ENCODE measurements at places on chromosomes 1 and 21.

- no peak for ATAC-seq
Measured at GRCh38 chr1:14181191-14181795, 417.2 kb upstream of the KAZN start.

DNA sequence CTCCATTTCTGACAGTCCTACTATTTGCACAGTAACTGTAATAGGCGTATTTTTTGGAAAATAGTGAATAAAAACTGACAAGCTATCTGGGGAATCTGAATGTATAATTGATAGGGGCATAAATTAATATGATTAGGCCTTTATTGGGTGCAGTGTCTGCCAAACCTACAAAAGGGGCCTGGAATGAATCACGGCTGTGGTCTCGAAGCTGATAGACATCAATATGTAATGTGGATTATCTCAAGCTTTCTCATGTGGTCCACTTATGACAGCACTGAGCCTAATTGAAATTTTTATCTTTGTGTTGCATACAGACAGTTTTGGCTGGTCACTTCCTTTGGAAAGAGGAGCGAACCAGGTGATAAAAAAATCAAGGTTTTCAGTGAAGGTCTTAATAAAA, 450.4 kb downstream of the GPATCH2 start:
- ATAC-seq, result peak; percentile 70

DNA sequence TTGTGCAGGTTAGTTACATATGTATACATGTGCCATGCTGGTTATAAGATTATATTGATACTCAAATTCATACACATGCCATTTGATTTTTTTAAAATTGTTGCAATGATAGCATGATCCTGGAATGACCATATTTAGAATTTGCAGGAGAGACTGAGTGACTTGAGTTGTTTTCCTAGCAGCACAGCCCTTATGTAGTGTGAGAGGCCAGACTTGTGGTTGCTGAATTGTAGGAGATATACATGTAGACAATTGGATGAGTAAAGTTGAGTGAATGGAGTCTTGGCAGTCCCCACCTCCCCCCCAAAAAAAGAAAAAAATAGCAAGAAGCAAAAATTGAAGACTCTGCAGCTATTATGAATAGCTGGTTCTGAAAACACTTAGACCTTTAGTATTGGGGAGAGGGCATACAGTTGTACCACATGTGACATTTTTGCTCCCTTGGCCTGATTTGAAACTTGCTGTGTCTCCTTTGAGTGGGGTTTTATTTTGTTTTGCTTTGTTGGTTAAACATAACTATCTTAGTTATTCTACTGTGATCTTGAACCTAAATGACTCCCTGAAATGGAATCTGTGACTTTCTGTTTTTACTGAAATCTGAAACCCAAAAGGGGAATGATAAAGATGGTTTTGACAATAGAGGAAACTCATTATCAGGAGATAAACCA, 280.3 kb downstream of the HMCN1 start:
- peak; percentile 73 for ATAC-seq

GRCh38 chr1:175725684-175726083, 17.7 kb downstream of the TNR start:
- ATAC-seq, result no peak

DNA sequence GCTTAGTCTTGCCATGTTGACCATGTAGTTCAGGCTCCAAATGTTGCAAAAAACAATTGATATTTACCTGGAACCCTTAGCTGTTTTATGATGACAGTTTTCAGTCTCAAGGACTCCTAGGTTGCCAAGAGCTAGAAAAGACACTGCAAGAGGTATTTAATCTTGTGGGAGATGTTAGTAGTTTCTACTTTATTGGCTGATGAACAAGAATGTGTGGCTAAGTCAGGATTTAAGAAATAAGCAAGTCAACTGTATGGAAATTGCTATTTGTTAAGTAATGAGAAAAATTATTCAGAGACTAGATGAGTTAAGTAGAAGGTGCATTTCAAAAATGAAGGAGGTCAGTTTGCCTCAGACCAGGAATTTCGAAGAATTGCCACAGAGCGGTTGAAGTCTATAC, 639.7 kb upstream of the USP24 start:
- ATAC-seq, result peak; percentile 46

- ATAC-seq, result no peak
Measured at GRCh38 chr1:934991-935750, 11.4 kb downstream of the SAMD11 start.

- ATAC-seq, result no peak
Measured at GRCh38 chr21:40641042-40641441, 205.9 kb downstream of the DSCAM start.

GRCh38 chr1:218813237-218813636, 360.4 kb upstream of the LYPLAL1 start:
- peak; percentile 88 for ATAC-seq

DNA sequence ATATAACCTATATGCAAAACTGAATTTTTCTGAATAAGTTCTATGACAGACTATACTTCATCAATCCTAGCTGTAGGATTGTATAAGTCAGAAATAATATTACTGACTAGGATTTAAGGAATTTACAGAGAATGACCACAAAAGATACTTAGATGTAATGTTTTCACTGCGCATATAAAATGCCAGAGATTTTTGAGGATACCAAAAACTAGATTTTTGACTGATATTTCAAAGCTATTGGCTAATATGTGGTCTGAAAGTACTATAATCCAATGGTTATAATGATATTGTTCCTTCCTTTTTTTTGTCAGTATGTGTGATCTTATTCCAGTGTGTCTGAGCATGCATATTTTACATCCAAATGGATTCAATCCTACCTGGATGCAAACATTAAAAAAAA, 17.0 kb upstream of the IFI44L start:
- no peak for ATAC-seq

DNA sequence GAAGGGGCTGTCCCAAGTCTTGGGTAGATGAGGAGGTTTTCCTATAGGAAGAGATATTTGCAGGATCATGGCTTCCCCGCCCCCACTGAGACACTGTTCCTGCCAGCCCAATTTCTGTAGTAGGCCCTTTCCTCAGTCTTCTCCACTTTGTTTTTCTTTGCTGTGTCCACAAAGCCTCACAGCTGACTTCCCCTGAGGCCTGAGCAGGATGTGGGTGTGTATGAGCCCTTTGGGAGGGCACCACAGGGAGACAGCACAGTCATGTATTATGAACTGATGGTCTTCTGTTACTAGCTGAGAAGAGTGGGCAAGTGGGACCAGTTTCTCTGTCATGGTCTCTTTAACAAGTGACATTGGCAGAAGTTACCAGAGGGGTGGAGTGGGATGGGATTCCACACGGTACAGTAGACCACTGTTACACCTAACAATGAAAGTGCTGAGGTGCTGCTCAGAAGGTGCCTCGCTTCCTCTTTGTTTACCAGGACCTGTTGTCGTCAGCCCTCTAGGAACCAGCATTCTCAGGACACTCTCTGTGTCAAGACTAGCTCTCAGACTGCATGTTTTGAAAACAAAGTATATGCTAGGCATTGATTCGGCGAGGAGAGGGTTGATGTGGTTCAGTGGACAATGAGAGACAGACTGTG, 253.8 kb upstream of the HOOK1 start:
- no peak for ATAC-seq

DNA sequence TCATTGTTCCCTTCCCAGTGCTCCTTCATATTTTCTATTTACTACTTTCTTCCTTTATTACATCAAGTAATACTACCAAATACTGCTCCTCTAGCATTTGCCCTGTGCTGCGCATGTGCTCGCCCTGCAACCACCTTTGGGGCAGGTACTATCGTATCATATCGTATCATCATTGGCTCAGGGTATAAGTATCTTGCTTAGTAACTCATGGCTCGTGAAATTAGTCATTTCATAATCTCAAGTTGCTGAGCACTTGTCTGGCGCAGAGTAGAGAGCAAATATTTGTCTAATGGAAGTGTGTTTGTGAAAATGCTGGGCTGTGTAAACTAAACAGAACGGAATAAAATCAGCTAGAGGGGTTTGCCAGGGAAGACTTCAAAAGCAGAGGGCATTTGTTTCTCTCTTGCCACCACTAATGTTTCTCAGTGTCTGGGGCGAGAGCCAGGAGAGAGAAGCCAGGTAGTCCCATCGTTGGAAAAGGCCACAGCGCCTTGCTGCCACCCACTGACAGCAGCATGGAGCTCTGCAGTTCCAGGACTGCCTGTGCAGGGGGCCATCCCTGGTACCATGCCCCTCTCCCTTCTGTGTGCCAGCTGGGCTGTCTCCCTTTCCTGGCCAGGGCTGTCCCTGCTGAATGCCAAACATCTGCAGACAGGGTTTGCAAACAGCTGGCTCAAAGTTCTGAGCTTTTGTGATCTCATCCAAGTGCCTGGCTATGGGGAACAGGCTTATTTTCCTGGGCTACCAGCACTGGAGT, 20.0 kb upstream of the CPT2 start:
- peak; percentile 67 for ATAC-seq

DNA sequence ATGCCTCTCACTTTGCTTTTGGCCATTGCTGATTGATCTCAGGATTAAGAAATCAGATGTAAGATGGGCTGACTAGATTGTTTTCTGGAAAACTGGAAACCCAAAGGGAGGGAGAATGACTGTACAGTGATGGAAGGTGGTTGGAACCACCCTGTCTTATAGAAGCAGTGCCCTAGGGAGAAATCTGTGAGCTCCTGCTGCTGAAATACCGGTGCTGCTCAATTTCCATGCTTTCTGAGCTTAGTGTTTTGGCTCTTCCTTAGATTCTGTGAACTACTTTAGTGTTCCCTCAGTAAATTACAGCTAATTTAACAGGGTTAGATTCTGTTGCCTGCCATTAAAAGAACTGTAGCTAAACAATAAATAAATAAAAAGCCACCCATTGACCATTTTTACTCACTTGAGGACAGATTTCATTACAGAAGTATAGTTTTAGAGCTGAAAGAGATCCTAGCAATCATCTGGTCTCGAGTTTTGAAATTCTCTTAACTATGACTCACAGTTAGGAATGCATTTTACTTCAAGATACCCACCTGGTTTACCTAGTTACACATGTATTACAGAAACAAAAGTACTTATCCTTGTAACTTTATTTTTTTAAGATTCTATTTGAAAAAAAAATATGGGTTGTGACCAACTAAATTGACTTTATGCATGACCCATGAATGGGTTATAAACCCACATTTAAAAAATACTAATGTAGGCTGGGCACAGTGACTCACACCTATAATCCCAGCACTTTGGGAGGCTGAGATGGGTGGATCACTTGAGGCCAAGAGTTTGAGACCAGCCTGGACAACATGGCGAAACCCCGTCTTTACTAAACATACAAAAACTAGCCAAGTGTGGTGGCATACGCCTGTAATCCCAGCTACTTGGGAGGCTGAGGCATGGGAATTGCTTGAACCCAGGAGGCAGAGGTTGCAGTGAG, 33.2 kb downstream of the CAMSAP2 start:
- no peak for ATAC-seq

- no peak for ATAC-seq
Measured at GRCh38 chr1:203511513-203511912, 17.6 kb downstream of the OPTC start.

DNA sequence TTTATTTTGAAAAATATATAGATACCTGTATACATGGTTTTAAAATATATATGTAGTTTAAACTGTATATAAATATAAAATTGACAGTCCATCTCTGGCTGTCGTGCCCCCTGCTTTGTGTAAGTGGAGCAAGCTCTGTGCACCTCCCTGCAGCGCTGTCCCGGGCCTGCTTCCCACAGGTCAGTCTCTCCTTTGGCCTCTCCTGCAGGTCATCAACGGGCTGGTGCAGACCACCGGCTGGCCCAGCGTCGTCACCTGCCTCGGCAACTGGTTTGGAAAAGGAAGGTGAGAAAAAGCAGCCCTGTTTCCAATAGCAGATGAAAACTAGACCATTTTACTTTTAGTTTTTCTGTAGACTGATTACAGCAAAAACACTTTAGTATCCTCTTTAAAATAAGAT, 28.5 kb downstream of the SLC37A1 start:
- no peak for ATAC-seq

DNA sequence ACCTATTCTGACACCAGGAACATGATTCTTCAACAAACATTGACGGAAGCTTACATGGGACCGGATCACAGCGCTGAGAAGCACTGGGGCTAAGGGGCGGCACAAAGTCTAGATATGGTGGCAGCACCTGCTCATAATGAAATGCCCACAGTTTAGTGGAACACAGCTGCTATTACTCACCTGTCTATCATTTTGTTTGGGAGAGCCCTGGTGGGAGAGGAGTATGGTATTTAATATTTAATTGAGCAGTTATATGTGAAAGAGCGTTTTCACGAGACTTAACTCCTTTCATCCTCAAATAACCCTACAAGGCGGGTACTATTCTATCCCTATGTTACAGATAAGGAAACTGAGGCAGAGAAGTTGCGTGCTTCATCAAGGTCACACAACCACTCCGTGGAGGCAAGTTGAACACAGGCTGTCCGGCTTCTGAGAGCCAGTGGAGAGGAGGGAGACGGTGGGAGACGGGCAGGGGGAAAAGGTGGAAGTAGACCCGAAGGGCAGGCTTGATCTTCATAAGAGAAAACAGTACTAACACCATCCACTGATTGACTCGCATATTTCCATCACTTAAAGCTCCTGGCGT, 790 bp upstream of the TSNAX start:
- peak; percentile 46 for ATAC-seq

GRCh38 chr1:111870181-111870580, 114.5 kb downstream of the DDX20 start:
- no peak for ATAC-seq

DNA sequence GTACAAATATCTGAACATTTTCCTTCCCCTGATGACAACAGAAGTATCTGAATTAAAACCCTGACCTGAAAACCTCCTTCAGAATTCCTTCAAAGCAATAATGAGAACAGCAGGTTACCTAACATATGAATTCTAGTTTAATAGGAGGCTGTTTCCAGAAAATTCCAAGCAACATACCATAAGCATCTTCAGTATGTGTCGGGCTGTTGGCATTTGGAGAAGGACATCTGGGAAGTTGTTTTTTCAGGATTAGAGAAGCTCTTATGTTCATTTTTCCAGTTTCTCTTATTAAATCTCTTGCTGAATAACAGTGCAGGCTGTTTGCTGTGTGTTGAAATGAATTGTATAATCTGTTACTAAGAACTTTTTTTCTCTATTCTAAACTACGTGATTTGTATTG, 101.5 kb downstream of the PLA2G4A start:
- no peak for ATAC-seq

All from SK-N-SH treated with all-trans-retinoic acid at 6 μM for 48 hours (cell line).